ENCODE measurements at places on chromosomes 16 and 17.

- peak; percentile 60 for DNase-seq
Measured at GRCh38 chr17:31392002-31392855, 754 bp downstream of the RAB11FIP4 start.

GRCh38 chr16:85231959-85232358, 119.7 kb upstream of the CIBAR2 start:
- peak; percentile 84 for DNase-seq

DNA sequence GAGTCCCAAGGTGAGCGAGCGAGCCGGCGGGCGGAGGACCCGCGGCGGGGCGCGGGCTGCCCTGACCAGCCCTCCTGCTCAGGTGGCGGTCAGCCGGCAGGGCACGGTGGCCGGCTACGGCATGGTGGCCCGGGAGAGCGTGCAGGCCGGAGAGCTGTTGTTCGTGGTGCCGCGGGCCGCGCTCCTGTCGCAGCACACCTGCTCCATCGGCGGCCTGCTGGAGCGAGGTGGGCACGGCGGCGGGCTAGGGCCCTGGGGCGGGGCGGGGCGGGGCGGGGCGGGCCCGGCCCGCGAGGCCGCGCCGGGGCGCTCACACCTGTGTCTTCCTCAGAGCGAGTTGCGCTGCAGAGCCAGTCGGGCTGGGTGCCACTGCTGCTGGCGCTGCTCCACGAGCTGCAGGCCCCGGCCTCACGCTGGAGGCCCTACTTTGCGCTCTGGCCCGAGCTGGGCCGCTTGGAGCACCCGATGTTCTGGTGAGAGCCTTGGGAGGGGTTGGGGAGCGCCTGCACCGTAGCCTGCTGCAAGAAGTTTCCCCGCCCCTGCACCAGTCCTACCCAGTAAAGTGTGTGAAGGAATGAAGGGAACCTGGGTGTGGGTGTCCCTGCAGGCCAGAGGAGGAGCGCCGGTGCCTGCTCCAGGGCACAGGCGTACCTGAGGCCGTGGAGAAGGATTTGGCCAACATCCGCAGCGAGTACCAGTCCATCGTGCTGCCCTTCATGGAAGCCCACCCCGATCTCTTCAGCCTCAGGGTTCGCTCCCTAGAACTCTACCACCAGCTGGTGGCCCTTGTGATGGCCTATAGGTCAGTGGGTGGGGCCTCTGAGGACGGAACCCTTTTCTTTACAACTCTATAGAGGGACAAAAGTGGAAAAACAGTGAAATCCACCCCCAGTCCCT, 802 bp downstream of the SETD6 start:
- DNase-seq = no peak

DNA sequence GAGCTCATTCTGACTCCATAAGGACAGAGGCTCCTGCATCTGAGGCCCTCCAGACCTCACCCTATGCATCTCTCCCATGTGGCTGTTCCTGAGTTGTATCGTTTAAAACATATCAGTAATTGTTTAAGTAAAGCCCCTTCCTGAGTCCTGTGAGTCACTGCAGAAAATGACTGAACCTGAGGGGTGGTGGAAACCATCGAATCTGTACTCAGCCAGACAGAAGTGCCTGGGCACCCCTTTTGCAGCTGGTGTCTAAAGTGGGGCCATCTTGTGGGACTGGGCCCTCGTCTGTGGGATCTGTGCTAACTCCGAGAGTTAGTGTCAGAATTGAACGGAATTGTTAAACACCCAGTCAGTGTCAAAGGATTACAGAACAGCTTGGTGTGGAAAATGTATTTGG, 25.4 kb downstream of the CMTM3 start:
- DNase-seq = no peak

DNA sequence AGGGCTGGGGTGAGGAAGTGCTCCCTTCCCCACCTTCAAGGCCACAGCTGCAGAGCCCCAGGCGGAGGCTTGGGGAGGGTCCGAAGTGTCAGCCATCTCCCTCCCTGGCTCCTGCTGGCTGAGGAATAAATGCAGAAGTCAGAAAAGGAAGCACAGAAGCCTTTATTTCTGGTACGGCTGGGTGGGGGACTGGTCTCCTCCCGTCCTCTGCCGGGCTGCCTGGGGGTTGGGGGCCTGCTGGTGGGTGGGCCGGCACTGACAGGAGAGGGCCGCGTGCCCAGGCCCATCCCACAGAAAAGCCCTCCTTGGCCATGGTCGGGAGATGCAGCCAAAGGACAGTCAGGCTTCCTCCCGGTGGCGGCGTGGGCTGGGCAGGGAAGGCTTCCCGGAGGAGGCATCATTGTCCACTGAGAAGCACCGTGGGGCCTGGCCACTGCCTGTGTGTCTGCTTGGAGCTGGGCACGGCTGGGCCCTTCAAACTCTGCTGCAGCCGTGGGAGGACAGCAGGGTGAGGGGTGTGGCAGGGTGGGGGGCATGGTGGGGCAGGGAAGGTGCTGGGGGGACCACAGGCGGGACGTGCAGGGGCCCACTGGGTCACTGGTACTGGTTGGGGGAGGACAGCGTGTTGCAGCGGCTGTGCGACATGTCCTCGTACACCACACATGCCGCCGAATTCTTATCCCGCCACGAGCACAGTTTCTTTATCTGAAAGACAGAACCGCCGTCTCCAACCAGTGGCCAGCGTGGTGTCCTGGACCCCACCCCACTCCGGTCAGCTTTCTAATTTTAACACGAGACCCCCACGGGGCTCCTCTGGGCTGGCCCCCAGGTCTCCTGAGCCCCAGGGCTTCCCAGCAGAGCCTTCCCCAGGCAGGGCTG, 2.4 kb downstream of the CD7 start:
- DNase-seq = no peak
